Sciatic nerve (tissue), 2 donors: ENCODE measurements at places on chromosomes 16 and 17.

- DNase-seq: no peak
These were observed 28.9 kb upstream of the CMIP start for GRCh38 chr16:81415751-81416150.

GRCh38 chr17:10120109-10120485 lies 78.3 kb downstream of the GAS7 start:
- no peak for DNase-seq

DNA sequence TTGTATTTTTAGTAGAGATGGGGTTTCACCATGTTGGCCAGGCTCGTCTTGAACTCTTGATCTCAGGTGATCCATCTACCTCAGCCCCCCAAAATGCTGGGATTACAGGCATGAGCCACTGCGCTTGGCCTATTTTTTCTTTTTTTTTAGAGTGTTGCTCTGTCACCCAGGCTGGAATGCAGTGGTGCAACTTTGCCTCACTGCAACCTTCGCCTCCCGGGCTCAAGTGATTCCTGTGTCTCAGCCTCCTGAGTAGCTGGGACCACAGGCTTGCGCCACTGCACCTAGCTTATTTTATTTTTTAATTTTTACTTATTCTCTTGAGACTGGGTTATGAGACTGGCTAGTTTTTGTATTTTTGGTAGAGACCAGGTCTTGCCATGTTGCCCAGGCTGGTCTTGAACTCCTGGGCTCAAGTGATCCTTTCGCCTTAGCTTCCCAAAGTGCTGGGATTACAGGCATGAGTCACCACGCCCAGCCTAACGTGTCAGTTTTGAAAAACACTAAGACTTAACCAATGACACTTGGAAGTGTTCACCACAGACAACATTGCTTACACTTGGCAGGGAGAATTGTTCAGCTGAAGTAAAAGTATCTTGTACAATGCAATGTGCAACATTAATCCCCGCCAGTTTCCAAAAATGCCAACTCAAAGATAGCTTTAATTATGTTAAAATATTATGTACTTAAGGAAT lies 26.9 kb downstream of the ATAD5 start:
- no peak for DNase-seq

DNA sequence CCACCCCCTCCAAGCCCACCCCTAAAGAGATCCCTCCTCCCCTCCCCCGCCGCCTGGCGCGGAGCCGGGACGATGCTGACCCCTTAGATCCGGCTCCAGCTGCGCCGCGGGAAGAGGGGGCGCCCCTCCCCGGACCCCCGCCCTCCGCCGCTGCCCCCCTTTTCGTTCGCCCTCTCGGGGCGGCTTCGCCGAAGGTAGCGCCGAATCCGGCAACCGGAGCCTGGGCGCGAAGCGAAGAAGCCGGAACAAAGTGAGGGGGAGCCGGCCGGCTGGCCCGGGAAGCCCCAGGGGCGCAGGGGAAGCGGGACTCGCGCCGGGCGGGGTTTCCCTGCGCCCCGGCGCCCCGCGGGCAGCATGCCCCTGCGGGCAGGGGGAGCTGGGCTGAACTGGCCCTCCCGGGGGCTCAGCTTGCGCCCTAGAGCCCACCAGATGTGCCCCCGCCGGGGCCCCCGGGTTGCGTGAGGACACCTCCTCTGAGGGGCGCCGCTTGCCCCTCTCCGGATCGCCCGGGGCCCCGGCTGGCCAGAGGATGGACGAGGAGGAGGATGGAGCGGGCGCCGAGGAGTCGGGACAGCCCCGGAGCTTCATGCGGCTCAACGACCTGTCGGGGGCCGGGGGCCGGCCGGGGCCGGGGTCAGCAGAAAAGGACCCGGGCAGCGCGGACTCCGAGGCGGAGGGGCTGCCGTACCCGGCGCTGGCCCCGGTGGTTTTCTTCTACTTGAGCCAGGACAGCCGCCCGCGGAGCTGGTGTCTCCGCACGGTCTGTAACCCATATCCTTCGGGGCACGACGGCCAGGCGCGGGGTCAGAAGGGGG lies 623 bp downstream of the CACNA1G start:
- no peak for DNase-seq

DNA sequence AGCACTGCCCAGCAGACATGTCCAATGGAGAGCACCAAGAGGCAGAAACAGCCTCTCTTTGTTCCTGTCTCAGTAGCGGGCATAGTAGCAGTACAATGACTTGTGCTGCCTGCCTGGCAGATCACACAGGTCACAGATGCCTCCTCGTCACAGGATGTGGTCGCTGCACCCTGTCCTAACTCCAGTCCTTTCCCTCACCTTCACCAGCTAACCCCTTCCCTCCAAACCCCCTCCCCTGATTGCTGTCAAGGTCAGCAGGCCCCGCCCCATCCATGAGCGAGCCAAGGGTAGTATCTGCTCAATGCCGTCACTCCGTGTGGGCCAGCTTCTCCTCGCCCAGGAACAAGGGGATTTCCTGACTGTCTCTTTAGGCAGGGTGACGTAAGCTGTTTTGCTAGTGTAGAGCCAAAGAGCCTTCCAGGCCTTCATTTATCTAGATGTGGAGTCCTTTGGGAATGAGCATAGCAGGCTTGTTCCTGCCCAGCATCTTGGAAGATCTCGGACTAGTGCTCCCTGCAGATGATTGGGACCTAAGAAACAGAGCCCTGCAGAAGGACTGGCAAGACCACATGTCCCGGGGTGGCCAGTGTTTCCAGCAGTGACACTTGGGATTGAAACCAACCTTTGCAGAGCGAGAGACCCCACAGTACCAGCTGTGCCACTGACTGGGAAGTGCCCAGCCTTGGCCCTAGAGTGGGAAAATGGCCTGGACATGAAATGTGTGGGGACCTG lies 75.9 kb upstream of the TNRC6C start:
- peak; percentile 72 for DNase-seq

DNA sequence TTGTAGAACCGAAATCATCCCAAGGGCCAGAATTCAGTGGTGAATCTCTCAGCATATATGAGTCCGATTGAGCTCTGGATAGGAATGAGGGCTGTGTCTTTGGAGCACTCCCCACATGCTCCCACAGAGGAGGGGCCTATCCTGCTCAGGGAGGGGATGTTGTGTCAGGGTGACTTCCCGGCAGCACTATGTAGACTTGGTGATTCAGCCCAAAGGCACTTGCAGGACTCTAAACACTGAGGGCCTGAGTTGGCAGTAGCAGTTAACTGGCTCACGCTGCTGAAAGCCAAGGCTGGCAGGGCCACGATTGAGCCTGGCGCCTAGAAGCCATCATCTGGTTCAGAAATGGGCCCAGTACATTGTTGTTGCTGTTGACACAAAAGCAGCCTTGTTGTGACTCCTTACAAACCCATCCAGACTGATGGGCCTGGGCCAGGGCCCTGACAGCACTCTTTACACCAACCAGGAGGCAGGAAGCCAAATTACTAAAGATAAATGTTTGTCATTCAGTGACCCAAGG lies 31.9 kb downstream of the NMT1 start:
- peak; percentile 85 for DNase-seq
